T-helper 22 cell (primary cell): ENCODE measurements at places on chromosomes 2 and 18.

GRCh38 chr18:50788284-50788683, 31.5 kb downstream of the MRO start:
- DNase-seq: no peak

DNA sequence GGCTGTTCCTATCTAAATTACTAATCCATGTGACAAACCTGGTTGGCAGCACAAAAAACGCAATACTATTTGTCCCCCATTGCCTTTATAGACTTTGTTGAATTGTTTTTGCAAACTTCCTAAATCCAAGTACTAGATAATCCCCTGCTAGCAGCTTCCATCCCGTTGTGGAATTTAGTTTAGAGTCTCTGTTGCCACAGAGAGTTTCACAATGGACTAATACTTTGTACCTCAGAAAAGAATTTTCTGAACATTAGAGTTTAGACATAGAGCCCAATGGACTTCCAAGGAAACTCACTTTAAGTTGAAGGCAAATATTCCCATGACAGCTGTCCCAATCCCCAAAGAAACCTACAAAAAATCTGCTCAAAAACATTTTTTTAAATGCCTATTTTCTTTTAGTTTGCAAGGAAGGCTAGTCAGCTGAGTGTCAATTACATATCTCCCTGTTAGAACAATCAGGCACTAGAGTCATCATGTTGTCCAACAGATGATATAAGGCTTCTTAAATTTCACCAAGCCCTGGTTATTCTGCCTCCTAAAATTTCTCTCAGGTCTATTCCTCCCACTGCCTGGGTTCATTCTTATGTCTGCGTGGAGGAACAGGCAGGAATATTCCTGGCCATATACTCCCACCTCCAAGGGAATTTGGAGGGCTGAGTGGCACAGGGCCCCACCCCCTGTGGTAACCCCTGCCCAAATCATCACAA, 27.2 kb downstream of the RNF152 start:
- DNase-seq: no peak

DNA sequence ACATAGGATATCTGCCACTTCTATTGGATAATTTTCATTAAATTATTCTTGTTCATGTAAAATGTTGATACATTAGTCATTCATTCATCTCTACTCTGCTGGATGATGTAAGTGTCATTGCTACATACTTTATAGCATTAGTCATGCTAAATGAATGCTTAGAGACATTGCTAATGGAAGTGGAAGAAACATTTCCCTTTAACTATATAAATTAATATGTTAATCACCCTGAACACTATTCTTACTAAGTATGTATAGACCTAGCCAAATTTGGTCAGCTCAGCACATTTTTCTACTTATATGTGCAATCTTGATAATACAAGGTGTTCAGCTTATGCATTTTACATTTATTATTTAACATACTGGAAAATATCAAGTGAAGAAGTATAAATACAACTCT, 160.2 kb downstream of the DPP4 start:
- no peak for DNase-seq

DNA sequence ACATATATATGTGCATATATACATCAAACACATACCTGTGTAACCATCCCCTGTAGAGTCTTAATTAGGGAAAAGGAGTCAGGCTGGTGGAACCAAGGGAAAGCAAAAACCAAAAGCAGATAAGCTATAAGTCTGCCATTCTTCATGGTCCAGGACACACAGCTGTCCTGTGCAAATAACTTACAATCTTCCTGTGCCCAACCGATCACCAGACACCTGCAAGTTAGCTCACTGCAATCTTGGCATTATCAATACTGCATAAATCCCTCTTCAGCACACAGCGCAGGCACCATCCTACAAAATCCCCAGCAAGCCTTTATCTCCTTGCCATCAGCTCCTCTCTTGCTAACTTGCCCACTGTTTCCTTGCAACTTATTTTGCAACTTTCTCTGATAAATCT, 60.8 kb upstream of the DYNAP start:
- DNase-seq: no peak

GRCh38 chr2:227407591-227408151, 19.9 kb upstream of the SCYGR1 start:
- DNase-seq: no peak

DNA sequence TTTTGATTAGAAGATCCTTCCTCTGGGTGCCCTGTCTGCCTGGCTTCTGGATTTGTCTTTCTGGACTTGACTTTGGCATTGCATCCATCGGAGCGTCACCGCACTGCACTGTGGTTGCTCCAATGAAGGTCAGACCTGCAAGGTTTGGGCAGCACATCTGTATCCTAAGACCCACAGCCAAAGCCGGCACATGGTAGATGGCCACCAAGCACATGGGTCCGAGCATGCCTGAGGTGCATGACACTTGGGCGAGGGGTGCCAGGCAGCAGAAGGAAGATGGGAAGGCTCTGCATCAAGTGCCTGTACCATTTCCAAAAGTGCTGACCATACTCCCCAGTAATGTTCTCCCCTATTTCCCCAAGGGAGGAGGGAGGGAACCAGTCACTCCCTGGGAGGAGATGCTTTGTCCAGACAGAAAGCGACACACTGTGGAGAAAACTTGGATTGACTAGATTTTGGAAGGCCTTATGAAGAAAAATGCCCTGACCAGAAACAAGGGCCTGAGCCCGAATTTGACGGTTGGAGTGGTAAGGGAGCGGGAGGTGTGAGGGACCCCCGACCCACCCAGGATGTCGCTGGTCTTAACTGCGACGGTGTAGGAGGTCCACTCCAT, 149.9 kb downstream of the LOXHD1 start:
- no peak for DNase-seq

GRCh38 chr2:73759904-73760303, 20.0 kb downstream of the DUSP11 start:
- no peak for DNase-seq

- no peak for DNase-seq
Measured at GRCh38 chr2:126953483-126953882, 54.8 kb downstream of the TEX51 start.

- DNase-seq: no peak
Measured at GRCh38 chr18:69636529-69637301, 236.0 kb downstream of the DOK6 start.

GRCh38 chr18:57834616-57835015, 31.5 kb upstream of the ATP8B1 start:
- no peak for DNase-seq

- DNase-seq: no peak
Measured at GRCh38 chr2:156481312-156481711, 45.1 kb downstream of the GPD2 start.

DNA sequence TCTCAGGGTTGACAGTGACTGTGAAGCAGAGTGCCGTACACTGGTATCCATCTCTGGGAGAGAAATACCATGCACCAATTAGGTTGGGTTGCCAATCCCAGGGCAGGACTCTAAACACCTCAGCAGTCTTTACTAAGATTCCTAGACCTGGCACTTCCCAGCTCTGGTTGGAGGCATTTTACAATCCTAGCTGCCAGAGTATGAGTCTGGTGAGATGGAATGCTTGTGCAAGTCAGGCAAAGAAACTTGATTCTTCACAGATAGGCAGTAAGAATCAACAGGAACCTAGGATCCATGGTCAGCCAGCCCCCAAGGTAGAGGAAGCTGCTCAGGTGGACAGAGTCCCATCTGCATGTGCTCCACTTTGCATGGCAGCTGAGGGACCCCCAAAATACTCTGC, 6.0 kb upstream of the UGT1A5 start:
- no peak for DNase-seq

GRCh38 chr2:171330155-171330956, 103.4 kb downstream of the METTL8 start:
- no peak for DNase-seq

- DNase-seq: no peak
Measured at GRCh38 chr2:145692971-145693478, 1173.1 kb upstream of the ZEB2 start.

GRCh38 chr2:197435598-197436420, 981 bp upstream of the SF3B1 start:
- no peak for DNase-seq

GRCh38 chr18:45236676-45237075, 378.6 kb upstream of the SLC14A2 start:
- DNase-seq: no peak
